Astrocyte (in vitro differentiated cells and primary cell): ENCODE measurements at places on chromosomes 1 and 21.

- no peaks in the 10 kb centered on the region for H3K4me1 ChIP-seq
- no peaks in the 10 kb centered on the region for H3K36me3 ChIP-seq
- no peak for DNase-seq
- H3K4me3 ChIP-seq = no peak overlapping the region
- peaks cover 20% of the 10 kb centered on the region for H3K27me3 ChIP-seq
- H3K27ac ChIP-seq = no peak overlapping the region
These were observed 21.9 kb downstream of the IGFN1 start for GRCh38 chr1:201212461-201213055.

DNA sequence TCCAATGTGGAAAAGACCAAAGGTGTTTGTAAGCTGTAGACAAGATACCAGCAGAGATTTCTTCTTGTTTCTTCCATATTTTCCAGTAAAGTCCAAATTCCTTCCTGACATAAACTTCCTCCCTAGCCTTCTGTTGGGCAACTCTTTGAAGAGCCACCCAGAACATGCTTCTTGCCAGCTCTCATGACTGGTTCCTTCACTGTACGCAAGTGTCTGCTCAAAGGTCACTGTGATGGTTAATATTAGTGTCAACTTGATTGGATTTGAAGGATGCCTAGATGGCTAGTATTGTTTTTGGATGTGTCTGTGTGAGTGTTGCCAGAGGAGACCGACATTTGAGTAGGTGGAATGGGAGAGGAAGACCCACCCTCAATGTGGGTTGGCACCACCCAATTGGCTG is 416.6 kb upstream of the RUNX1 start:
- H3K4me1 ChIP-seq = peaks cover 2% of the 10 kb centered on the region
- no peaks in the 10 kb centered on the region for H3K36me3 ChIP-seq
- H3K27ac ChIP-seq = no peak overlapping the region
- no peaks in the 10 kb centered on the region for H3K27me3 ChIP-seq
- no peak for DNase-seq

DNA sequence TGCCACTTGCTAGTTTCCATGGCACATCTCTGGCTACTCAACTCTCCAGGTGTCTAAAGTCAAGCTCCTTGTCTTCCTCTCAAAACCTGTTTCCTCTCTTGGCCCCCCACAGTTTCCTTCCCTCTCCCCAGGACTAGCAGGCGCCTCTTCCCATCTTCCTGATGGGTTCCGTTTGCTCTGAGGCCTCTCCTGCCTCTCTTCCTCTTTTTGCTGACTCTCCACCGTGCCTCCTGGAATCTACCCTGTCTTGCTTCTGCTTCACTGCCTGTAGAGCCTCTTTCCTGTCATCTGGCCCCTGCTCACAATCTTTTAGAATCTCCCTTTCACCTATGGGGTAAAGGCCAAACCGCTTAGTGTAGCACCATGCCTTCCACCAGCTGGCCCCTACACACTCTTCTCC is 21.8 kb upstream of the LHX4 start:
- H3K4me3 ChIP-seq = no peak overlapping the region
- no peak overlapping the region for H3K27ac ChIP-seq
- DNase-seq = no peak
- H3K27me3 ChIP-seq = no peaks in the 10 kb centered on the region
- no peaks in the 10 kb centered on the region for H3K36me3 ChIP-seq
- H3K4me1 ChIP-seq = no peaks in the 10 kb centered on the region

DNA sequence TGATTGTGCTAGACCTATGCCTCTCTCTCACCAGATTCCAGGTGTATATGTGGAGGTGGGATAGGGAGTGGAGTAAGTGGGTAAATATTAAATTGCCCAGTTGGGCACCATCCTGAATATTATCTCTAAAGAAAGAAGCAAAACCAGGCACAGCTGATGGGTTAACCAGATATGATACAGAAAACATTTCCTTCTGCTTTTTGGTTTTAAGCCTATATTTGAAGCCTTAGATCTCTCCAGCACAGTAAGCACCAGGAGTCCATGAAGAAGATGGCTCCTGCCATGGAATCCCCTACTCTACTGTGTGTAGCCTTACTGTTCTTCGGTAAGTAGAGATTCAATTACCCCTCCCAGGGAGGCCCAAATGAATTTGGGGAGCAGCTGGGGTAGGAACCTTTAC is at the start of gene FCER1A:
TSS of gene FCER1A (plus strand) at position 242 of the 400 bp plus-strand sequence. CDS start at position 271, 29 bp downstream.
- H3K4me1 ChIP-seq = no peaks in the 10 kb centered on the region
- H3K27ac ChIP-seq = no peak within 1 kb of the TSS
- no peaks in the 10 kb centered on the region for H3K36me3 ChIP-seq
- H3K4me3 ChIP-seq = no peak within 1 kb of the TSS

GRCh38 chr1:61254634-61255357 is 172.4 kb downstream of the NFIA start:
- DNase-seq = no peak
- no peaks in the 10 kb centered on the region for H3K4me1 ChIP-seq

DNA sequence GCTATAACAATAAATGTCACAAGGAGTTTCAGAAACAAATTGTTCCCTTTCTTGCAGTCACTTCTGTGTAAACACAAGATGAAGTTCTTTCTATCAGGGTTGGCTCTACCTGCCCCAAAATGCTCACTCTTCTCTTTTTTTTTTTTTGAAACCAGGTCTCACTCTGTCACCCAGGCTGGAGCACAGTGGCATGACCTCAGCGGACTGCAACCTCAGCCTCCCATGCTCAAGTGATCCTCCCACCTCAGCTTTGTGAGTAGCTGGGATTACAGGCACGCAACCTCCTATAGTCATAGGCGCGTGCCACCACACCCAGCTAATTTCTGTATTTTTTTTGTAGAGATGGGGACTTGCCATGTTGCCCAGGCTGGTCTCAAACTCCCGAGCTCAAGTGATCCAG is 10.5 kb upstream of the CTNNBIP1 start:
- H3K4me1 ChIP-seq = no peaks in the 10 kb centered on the region
- H3K27me3 ChIP-seq = no peaks in the 10 kb centered on the region
- H3K4me3 ChIP-seq = no peak overlapping the region
- no peaks in the 10 kb centered on the region for H3K36me3 ChIP-seq

DNA sequence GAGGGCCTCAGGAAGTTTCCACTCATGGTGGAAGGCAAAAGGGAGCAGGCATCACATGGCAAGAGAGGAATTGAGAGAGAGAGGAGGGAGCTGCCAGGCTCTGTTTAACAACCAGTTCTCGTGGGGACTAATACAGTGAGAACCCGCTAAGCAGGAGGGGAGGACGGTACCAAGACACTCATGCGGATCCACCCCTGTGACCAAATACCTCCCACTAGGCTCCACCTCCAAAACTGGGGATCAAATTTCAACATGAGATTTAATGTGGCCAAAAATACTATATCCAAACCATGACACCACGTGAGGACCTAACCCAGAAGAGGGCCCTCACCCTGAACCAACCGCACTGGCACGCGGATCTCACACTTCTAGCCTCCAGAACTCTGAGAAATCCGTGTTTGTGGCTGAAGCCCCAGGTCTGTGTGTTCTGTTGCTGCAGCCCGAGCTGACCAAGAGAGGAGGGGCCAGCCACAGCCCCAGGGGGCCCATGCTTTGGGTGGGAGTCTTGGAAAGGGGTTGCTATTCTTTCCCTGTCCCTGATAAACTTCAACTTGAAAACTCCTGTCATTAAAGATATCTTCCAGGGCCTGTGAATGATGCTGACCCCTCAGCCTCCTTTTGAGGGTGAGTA is 32.0 kb downstream of the TRIM67 start:
- peaks cover 4% of the 10 kb centered on the region for H3K4me1 ChIP-seq
- H3K36me3 ChIP-seq = no peaks in the 10 kb centered on the region
- DNase-seq = no peak
- peaks cover 2% of the 10 kb centered on the region for H3K27me3 ChIP-seq
- no peak overlapping the region for H3K4me3 ChIP-seq
- H3K27ac ChIP-seq = no peak overlapping the region

- DNase-seq = peak; percentile 36
- no peak overlapping the region for H3K4me3 ChIP-seq
- H3K36me3 ChIP-seq = no peaks in the 10 kb centered on the region
- H3K27me3 ChIP-seq = no peaks in the 10 kb centered on the region
- H3K27ac ChIP-seq = no peak overlapping the region
These were observed 1040.7 kb upstream of the B3GALT2 start for GRCh38 chr1:194227161-194227560.

DNA sequence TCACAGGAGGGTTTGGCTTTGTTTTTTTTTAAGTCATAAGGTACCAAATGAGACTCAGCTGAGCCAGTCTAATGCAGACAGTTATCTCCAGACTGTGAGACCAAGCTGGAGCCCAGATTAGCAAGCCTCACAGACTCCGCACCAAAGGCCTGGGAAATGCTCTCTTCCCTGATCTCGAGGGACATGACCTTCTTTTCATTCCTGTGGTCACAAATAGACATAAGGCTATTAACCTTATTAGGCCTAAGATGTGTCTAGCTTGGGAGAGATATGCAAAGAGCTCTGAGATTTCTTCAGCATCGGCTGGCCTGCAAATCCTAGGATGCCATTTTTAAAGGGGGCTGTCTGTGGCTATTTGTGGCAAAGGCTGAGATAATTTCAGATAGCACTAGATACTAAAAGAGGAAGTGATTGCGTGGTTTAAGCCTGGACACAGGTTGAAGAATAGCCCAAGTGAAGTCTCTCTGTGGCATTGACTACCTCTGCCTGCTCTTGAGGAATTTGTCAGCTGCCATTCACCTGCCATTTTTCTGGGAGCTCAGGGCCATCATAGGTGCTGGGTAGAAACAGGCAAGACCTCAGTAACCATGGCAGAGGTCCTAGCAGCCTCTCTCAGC is 301.3 kb downstream of the SIPA1L2 start:
- H3K4me3 ChIP-seq = no peak overlapping the region
- no peak overlapping the region for H3K27ac ChIP-seq
- no peaks in the 10 kb centered on the region for H3K36me3 ChIP-seq
- H3K4me1 ChIP-seq = no peaks in the 10 kb centered on the region
- peak; percentile 76 for DNase-seq

- H3K27ac ChIP-seq = no peak overlapping the region
- DNase-seq = no peak
- no peak overlapping the region for H3K4me3 ChIP-seq
- no peaks in the 10 kb centered on the region for H3K27me3 ChIP-seq
- no peaks in the 10 kb centered on the region for H3K36me3 ChIP-seq
These were observed 92.4 kb downstream of the RUNX1 start for GRCh38 chr21:34956416-34957316.

GRCh38 chr1:34376531-34376930 is 199.8 kb downstream of the C1orf94 start:
- peaks cover 8% of the 10 kb centered on the region for H3K4me1 ChIP-seq
- H3K36me3 ChIP-seq = no peaks in the 10 kb centered on the region
- H3K4me3 ChIP-seq = no peak overlapping the region
- DNase-seq = no peak

DNA sequence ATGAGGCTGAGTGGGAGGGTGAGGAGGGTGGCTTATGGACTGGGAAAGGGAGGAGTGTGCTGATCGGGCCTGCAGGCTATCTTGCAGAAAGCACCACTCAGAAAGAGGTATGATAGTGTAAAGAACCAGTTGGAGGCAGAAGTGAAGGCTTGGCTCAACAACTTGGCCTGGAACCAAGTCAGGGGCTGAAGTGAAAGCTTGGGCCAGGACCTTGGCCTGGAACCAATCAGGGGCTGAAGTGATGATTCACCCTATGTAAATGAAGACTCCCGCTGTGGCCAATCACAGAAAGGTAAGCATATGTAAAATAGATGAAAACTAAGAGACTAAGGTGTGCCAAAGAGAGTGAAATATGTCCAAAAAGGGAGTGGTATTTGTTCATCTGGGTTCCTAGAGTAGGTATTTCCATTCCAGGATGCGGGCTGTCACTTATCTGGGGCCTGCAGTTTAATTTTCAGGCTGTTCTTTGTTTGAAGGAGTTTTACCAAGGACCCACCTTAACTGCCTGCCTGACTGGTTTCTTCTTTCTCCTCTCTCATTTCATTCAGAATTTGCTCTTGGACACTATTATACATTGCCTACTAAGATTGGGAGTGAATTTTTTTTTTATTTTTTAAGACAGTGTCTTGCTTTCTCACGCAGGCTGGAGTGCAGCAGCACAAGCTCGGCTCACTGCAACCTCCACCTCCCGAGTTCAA is 5.1 kb upstream of the RFX5 start:
- no peak overlapping the region for H3K27ac ChIP-seq
- H3K4me1 ChIP-seq = peaks cover 9% of the 10 kb centered on the region
- H3K36me3 ChIP-seq = no peaks in the 10 kb centered on the region
- DNase-seq = no peak
- H3K4me3 ChIP-seq = no peak overlapping the region
- no peaks in the 10 kb centered on the region for H3K27me3 ChIP-seq

GRCh38 chr1:49104575-49104974 is 327.9 kb upstream of the BEND5 start:
- DNase-seq = no peak
- H3K4me3 ChIP-seq = no peak overlapping the region
- H3K27ac ChIP-seq = no peak overlapping the region

DNA sequence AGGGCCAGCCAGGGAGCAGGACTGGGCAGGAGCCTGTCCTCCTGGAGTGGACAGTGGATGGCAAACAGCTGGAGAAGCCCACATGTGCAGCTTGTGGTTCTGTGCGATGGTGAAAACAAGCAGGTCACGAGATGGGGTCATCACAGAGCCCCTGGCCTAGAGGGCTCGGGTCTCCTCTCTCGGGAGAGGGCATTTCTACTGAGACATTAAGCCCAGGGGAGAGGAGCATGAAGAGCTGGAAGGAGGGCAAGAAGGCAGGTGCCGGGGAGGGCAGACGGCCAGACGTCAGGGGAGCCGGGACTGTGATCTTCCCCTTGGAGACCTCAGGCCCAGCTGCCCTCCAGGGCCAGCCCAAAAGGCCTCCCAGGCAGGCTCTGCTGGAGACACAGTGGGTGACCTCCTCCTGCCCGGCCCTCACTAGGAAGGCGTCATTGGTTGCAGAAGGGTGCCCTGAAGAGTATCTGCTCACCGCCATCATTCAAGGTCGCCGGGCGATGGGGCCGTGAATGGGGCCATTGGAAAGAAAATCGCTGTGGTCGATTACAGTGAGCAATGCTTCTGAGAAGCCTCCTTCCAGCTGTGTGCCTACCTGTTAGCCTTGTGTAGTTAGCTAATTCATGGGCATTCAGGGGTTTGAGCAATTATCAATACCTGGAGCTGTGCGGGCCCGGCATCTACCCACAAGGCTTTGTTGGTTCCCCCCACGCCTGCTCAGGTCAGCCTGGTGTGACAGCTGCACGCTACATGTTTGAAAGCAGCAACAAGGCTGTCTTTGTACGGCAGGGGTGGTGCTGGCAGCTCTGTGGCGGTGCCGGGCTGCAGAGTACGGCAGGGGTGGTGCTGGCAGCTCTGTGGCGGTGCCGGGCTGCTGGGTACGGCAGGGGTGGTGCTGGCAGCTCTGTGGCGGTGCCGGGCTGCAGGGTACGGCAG is 72.3 kb upstream of the ACTRT2 start:
- no peak overlapping the region for H3K4me3 ChIP-seq
- no peaks in the 10 kb centered on the region for H3K4me1 ChIP-seq
- DNase-seq = no peak
- no peaks in the 10 kb centered on the region for H3K27me3 ChIP-seq
- no peaks in the 10 kb centered on the region for H3K36me3 ChIP-seq
